ENCODE measurements at places on chromosomes 11 and 22.

DNA sequence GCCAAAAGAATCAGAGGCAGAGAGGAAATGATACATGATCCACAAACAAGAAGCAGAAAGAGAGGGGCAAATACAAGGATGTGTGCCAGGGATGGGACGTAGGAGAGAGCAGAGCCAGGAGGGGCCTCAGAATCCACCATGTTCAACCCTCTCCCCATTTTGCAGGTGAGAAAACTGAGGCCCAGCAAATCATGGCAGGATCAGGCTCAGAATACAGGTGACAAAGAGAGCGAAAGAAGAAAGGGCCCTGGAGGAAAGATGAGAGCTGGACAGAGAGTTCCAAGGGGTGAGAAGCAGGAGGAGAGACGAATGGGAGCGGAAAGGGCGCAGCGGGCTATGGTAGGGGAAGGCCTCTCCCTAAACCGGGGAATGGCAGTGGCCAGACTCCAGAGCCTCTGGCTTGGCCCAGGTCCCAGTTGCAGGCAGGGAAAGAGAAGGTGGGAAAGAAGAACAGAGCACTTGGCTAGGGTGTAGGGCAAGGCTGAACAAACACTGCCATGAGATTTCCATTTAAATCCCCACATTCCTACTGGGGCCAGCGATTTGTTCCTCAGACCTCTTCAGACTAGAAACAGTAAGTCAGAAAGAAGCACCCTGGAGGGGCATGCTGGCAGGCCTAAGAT lies 44.4 kb upstream of the TSKU start:
- DNase-seq = no peak

DNA sequence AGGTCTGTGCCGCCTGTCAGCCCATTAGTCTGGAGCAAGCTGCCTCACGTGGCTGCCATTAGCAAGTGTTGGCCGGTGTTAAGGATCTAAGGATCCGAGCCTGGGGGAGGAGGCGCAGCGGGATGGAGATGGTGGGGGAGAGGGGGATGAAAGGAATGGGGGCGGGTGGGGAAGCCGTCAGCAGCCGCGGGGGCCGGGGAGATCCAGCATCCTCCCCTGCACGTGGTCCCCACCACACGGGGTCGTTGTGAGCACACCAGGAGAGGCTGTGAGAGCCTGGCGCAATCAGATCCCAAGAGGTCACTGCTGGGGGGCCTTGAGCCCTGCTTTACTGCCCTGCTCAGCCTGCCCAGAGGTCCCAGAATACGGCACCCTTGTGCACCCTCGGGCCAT lies 7.3 kb downstream of the CABP7 start:
- DNase-seq = no peak

GRCh38 chr11:114081641-114082414 lies 22.3 kb downstream of the ZBTB16 start:
- no peak for DNase-seq

DNA sequence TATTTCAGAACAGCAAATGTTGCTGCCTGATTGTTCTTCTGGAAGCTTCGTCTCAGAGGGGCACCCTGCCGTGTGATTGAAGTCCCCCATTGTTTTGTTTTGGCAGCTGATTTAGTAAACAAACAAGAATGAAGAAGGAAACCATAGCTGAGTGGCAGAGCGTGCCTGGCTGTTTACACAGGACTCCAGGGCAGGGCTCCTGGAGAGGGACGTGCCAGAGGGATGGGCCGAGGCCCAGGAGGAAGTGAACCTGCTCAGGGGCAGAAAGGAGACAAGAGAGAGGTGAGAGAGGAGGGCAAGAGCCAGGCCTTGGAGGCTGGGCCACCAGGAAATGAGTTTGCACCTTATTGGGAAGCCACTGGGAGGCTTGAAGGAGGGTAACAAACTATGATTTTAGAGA lies 85.5 kb upstream of the B3GAT1 start:
- DNase-seq = no peak

DNA sequence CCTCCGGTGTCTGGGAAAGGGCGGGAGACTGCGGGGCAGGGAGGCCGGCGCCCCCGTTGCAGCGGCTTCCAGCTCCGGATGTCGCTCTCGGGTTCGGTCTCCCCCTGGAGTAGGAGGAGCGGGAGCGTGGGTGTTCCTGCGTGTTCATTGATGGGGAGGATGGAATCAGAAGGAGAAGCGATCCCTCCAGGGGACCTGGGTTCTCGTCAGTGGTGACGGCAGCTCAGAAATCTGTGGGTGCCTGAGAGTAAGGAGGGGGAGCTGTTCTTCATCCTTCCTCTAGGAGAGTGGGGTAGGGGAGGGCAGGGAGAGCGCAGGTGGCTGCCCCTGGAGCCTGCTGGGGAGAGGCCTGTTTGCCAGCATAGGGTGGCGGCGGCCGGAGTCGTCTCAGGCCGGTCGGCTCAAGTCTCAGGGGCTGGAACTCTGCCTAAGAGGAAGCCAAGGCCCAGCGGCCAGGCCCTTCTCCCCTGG lies 1.1 kb downstream of the UBASH3B start:
- no peak for DNase-seq

GRCh38 chr11:70816156-70816678 lies 417.9 kb downstream of the CTTN start:
- no peak for DNase-seq

DNA sequence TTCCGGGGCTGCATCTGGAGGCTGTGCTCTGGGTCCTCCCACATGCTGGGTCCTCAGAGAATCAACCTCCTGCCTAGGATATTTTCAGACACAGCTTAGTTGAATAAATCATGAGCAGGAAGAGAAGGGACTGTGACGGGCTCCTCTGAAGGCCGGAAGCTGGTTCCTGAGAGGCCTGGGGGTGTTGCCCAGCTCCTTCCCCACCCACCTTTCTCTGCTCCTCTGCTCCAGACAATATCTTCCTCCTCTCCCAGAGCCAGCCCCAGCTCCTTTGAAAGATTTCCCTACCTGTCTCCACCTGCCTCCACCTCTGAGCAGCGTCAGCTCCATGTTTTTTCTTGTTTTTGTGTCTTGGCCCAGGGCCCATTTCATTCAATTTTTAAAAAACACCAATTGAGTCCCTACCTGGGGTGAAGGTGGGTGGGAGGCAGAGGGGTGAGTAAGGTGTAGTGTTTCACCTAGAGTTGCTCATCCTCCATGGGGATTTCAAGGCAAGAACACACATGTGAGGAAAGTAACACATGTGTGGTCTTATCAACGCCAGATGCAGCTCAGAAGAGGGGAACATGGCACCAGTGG lies 24.8 kb upstream of the THY1 start:
- DNase-seq = no peak

DNA sequence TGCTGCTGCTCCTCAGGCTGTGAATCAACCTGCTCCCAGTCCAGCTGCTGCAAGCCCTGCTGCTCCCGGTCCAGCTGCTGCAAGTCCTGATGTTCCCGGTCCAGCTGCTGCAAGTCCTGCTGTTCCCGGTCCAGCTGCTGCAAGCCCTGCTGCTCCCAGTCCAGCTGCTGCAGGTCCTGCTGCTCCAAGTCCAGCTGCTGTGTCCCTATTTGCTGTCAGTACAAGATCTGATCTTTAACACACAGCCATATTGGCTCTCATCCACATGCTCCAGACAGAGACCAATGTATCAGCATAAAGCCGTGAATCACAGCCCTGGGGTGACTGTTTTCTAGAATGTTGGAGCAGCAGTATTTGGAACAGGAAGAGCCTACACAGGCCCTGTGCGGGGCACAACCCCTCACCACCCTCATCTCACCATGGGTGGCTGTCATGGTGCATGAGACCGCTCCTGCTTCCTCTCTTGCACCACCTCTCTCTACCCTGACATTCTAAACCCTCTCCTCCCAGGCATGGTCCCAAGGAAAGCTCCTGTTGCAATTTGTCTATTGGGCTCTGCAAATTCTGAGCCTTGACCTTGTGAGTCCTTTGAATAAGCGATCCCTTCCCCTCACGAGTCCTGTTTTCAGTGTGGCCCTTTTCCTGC lies 3.5 kb downstream of the KRTAP5-10 start:
- no peak for DNase-seq

GRCh38 chr11:24531528-24531927 lies 34.7 kb downstream of the LUZP2 start:
- no peak for DNase-seq

GRCh38 chr22:40176921-40177737 lies 596 bp upstream of the TNRC6B start:
- peak; percentile 59 for DNase-seq

DNA sequence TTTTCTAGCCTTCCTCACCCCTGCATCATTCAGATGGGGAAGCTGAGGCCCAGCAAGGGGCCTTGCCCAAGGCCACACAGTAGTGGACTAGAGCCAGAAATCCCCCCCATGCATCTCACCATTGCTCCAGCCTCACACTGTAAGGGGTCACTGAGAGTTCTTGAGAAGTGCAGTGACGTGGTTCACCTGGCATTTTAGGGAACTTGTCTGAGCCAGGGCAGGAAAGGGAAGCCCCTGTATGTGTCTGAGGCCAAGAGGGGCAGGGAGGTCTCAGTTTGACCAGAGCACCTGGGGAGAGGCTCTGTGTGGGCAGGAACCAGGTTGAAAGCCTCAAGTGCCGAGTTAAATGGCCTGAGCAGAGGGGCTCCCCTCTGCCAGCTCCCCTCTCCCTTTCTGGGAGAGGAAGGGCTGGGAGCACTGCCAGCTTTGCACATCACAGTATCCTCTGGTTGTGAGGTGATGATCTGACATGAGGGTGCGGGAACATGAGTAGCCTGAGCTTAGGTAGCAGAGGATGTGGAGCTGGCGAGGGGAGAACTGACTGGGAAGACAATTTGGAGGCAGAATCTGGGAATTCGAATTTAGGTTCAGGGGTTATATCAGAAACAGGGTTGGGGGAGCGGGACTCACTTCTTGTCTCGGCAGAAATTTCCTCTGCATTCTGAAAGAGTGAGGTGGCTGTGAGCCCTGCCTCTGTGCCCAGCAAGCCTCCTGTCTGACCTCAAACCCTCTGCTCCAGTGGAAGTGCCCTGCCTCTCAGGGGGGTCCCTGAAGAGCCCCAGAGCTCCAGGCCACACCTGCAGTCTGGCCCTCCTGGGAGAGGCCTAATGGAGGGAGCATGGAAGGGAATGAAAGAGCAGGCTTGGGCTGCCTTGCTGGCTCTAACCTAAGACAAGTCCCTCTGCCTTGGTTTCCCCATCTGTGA lies 14.6 kb downstream of the ARHGEF17 start:
- DNase-seq = no peak

- no peak for DNase-seq
Observed at GRCh38 chr11:128504486-128504885, 82.9 kb downstream of the ETS1 start.

DNA sequence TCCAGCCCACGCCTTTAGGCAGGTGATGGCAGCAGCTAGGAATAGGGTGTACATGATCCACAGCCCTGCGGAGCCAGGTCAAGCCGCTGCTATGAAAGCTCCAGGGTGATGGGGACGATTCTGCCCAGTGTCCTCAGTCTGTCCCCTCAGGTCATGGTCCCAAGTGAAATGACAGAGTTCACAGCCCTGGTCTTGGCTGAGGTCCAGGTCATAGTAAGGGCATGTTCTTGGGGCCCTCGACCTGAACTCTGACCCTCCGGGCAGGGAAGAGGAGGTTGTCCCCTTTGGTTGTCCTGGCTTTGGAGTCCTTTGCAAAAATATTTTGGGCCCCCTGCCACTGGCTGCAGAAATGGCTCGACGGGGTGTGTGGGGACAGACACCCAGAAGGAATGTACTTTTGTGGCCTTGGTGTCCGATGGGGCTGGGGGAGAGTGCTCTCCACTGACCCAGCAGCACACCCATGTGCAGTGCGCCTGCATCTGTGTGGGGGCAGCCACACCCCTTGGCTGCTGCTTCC lies 7.3 kb downstream of the C22orf31 start:
- DNase-seq = no peak

DNA sequence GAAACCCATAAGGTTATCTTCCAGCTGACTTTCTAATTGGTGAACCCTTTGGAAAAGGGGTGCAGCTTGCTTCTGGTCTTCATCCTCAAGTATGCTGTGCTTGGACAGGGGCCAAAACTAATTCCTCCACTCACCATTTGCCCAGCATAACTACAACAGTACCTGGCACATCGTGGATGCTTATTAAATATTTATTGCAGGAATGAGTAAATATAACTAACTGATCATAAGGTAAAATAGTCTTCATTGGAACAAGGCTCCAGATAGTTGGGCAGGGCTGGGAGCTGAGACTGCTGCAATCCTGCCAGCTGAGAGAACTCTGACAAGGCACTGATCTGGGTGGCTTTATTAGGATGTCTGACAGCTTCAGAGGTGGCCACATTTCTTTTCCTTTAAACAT lies 2.4 kb upstream of the SIDT2 start:
- no peak for DNase-seq

DNA sequence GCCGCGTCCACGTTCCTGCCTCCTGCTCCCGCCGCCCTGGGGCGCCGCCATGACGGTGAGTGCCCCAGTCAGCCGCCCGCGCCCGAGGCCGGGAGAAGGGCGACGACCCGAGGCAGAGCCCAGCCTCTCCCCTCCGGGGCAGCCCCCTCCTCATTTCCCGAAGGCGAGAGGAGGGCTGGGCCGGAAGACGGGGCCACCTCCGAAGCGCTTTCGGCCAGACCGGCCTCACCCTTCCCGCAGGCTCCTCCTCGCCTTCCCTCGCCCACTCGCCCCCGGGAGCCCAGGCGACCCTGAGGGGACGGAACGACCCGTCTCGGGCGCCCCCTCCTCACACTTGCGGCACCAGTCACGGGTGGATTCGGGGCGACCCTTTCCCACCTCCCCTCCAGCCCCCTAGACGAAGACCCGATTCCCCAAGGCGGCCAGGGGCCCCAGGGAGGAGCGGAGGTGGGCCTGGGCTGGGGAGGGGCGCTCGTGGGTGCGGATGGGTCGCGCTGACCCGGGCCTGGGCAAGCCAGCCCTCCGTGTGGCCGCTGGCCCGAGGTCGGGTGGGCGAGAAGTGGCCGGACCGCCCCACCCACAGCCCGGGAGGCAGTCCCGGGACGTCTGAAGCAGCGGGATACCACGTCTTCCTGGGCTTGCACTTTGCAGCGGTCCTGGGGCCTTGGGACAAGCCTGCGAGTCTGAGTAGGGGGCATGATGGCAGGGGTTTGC lies 49.7 kb downstream of the TRIOBP start:
- no peak for DNase-seq

DNA sequence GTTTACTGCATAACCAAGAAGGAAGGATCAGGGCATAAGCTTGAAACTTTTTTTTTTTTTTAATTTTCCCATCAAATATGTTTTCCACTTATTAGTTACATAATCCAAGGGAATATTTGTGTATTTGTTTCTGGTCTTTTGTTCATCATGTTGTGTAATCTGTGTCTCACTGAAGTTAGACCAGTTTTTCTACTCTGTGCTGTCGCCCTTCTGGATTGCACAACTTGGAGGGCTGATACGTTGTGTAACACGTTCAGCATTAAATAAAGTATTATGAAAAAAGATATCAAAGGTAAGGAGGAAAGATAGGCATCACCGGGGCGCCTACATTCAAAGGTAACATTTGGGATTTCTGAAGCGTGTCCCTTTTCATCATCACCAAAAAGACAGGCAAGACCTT lies 3.3 kb upstream of the E2F8 start:
- no peak for DNase-seq

GRCh38 chr11:117281159-117281558 lies 10.0 kb upstream of the BACE1-AS start:
- DNase-seq = no peak
